Inflammatory macrophage treated with lipopolysaccharide for 1 hour (primary cell): ENCODE measurements at places on chromosomes 13 and 19.
A peak's percentile ranks its signal among the peaks of the same experiment; 100 is the strongest.

DNA sequence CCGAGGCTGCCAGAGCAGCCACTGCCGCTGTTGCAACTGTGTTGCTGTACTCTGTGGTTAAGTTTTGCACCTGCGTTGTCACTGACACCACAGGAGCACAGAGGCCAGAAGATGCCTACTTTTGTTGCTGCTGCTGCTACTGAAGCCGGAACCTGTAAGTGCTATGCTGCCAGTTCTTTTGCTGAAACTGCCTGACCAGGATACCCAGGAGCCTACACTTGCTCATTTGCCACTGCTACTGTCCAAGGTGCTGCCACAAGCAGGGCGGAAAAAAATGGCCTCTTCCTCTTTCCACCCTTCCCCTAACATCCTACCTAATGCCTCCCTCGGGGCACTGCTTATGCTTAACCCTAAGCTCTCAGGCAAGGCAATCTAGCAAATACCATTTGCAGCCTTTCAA is 29.0 kb upstream of the NBEA start:
- no peak for DNase-seq

- no peak for DNase-seq
These were observed 48.9 kb downstream of the TPP2 start for GRCh38 chr13:102645701-102646100.

DNA sequence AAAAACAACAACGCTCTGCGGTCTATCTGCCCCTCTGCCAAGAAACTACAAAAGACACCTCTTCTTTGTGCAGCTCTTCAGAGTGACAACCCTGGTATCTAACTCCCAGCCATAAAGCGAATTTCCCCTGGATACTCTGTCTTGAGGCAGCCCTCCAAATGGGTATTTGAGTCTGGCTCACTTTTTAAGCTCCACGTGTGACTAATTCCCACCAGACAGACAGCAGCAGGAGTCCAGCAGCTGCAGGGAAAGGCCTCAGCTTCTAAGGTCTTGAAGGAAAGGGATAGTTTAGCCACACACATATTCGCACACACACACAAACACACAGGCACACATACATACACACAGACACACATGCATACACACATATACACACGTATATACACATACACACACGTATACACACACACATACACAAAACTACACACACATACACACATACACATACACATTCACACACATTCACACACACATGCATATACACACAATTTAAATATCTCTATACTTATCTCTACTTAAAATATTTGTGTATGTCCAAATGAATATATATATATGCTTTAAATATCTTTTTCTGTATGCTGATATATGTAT is 188.8 kb downstream of the TSHZ3 start:
- no peak for DNase-seq

DNA sequence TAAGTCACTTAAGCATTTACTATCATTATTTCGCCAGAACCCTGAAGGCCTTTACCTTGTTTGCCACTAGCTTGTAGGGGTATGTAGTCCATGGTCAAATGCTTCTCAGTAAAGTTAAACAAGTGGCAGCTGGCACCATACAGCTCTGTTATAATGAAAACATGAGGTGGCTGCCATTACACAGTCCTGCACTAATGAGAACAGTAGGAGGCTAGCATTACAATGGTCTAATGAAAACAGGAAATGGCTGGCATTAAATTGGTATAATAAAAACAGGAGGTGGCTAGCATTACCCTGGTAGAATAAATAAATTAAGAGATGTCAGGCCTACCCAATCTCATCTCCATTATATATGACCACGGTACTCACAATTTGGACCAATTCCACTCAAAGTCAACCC is 107.5 kb downstream of the PCDH17 start:
- no peak for DNase-seq

GRCh38 chr19:11446652-11447301 is 11.3 kb downstream of the PRKCSH start:
- DNase-seq, result peak; percentile 74

- no peak for DNase-seq
These were observed 299.7 kb upstream of the SGCG start for GRCh38 chr13:22880741-22881720.

DNA sequence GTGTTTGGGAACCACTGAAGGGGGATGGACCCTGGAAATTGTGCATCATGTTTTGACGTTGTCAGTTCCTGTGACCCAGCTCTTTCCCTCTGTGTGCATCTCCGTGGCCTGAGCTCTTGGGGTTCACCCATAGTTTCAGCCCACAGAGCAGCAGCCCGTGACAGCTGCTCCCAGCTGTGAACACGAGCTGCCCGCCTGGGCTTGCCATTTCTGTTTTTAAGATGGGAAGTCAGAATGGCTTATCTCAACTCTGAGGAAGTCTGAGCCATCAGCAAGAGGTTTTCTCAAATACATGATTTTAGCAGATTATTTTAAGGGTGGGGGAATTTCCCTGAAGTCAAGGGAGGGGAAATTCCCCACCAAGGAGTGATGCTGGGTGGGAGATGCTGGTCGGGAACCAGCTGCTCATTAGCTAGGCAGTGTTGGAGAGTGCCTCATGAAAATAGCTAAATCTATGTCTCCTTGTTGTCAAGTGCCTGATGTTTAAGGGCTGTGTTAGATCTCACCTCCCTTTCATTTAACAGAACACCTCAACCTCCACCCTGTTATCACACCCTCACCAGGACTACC is 34.8 kb upstream of the C1QTNF9 start:
- DNase-seq, result peak; percentile 97

DNA sequence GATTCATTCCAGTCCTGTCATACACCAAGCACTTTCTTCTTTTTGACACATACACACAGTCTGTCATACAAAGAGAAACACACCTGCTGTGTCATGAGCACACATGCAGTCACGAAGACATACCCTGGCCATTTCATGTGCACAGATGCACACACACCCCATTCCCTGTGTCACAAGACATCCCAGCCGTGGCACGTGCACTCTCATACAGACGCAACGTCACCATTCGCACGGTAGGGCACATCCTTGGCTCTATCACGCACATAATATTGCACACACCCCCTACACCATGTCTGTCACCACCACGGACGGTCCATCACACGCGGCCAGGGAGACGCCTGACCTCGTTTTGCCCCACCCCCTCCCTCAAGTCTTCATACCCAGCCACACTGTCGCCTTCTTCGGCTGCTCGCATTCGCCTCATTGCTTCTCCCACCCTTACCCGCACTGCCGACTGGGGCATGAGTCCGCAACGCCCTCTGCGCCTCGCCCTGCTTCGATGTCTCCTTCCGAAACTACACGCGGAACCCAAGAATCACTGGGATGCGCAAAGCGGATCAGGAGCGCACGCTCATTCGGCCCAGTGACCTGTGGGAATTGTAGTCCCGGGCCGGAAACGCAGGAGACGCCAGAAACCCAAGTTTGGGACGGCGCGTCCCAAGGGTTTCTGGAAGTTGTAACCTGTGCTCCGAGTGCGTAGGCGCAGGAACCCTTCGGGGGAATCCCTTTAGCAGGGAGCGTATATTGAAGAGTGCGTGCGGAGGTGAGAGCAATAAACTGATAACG is 6.8 kb upstream of the ZNF283 start:
- DNase-seq, result peak; percentile 19

DNA sequence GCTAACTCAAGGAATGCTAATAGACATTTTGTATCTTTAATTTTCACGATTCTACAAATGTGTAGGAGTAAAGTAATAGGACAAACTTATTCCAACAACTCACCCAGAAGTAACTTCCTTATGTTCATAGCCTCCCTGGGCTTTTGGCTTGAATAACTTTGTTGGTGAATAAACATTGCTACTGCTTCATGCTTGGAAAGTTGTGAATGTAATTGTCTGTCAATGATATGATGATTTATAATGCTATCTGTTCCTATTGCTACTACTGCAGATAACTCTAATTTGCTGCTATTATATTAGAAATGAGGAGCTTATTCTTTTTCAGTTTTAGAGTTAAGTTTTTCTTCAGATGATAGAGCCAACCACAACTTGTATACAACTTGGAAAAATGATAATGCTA is 307.7 kb downstream of the PCDH9 start:
- no peak for DNase-seq

GRCh38 chr13:73335944-73336343 is 277.1 kb downstream of the KLF5 start:
- DNase-seq, result no peak

DNA sequence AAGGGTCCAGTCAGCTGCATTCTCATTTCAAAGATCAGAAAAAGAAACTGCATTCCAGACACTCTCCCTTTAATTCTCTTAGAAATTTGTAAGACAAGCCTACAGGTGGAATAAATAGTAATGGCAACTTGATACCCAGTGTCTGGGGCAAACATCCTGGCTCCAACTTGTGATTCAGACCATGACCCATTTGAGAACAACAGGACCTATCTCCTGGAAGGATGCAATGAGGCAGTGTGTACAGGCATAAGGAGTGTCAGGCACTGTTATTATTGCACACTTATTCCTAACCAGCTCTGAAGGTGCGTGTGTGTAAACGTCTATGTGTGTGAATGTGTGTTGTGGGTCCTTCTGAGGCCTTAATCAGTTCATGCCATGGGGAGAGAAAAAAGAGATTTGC is 13.9 kb downstream of the ERICH6B start:
- DNase-seq, result no peak

- no peak for DNase-seq
These were observed 4.1 kb downstream of the ZNF805 start for GRCh38 chr19:57244513-57244912.

GRCh38 chr13:102504002-102504401 is 92.8 kb upstream of the TPP2 start:
- DNase-seq, result no peak

DNA sequence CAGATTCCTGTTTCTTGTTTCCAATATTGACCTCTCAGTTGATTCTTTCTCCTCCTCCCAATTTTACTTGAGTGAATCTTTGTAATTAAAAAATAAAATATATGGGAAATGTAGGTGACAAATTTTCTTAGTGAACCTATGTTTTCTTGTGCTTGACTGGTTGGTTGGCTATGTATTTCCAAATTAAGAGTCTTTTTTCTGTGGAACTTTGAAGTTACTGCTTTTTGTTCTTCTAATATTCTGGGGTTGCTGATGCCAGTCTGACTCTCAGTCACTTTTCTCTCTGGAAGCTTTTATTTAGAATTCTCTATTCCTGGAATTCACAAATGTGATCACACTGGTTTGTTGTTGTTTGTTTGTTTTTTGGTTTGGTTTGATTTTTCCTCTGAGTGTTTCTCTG is 9.8 kb downstream of the LSM14A start:
- no peak for DNase-seq

DNA sequence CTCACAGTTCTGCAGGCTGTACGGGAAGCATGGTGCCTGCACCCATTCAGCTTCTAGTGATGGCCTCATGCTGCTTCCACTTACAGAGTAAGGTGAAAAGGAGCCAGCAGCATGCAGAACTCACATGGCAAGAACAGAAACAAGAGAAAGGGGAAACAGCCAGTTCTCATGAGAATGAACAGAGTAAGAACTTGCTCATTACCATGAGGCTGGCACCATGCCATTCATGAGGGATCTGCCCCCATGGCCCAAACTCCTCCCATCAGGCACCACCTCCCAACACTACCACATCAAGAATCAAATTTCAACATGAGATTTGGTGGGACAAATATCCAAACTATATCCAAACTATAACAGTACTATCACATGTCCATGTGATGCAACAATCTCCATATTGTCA is 72.1 kb downstream of the KATNAL1 start:
- DNase-seq, result peak; percentile 2

DNA sequence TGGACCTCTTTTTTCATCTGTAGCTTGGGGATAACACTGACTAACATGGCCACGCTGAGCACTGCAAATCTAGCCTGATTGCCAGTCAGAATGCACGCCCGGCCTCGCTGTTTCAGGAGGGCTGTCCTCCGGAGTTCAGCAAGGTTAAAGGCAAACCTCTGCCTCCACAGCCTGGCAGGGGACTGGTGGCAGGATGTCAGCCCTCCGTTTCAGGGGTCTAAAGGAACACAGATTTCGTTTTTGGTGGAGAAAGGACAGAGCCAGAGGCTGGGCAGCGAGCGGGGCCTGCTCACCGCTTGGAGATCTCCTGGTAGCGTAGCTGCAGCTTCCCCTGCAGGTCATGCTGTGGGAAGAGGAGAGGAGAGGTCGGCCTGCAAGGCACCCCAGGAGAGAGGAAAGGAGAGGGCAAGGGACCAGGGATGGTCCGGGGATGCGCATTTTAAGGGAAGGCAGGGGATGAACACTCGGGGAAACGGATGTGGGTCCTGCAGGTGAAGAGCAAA is 560 bp downstream of the NDUFA7 start:
- DNase-seq, result no peak

DNA sequence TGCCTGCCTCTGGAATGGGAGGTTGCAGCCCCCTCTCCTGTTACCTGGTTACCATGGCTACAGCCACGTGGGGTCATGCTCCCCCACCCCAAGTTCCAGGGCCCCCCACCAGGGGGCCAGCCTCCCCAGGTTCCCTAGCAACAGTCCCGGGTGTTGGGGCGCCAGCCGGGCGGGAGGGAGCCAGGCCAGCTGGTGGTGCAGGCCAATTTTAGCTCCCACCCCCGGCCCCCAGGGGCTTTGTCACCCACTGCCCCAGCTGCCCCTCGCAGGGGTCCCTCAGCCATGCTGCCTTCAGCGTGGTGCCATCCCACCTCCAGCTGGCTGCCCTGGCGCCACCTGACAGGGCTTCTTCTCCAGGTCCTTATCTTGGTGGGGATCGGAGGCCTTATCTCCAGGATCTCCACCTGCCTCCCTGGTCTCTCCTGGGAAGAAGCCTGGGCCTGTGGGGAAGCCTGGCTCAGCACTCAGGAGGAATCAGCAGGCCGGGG is 3.0 kb downstream of the MARK4 start:
- DNase-seq, result no peak

- no peak for DNase-seq
These were observed 2.6 kb upstream of the CARD8 start for GRCh38 chr19:48258350-48258749.

GRCh38 chr13:78121459-78122348 is 203.1 kb upstream of the EDNRB start:
- peak; percentile 50 for DNase-seq

- no peak for DNase-seq
These were observed 859 bp downstream of the ZNF568 start for GRCh38 chr19:36916991-36917390.
